ENCODE measurements at places on chromosomes 5 and 9. TPM values are rescaled to one million over a fixed set of nuclear protein-coding genes. Genes with fewer than 3 reads are reported as not detected.

GRCh38 chr5:68369457-68370125 lies 154.0 kb downstream of the PIK3R1 start:
- no peak for DNase-seq

DNA sequence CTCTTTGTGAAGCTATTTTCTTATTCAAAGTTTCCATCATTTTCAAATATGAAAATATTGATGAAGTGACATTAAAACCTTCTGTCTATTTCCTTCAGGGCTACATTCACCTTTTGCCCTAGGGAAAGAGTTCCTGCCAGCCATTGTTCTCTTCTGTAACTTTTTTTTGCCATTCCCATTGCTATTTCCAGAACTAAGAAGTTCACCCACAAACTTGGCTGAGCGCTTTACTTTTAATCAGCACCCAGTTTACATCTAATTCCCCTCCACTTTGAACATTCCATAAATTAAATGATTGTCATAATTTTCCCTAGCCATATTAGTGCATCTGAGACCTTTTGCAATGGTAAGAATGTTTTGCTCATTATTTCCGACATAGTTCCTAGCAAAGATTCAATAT lies 4.4 kb downstream of the IL33 start:
- no peak for DNase-seq

GRCh38 chr9:70093944-70094343 lies 50.3 kb downstream of the MAMDC2 start:
- no peak for DNase-seq

DNA sequence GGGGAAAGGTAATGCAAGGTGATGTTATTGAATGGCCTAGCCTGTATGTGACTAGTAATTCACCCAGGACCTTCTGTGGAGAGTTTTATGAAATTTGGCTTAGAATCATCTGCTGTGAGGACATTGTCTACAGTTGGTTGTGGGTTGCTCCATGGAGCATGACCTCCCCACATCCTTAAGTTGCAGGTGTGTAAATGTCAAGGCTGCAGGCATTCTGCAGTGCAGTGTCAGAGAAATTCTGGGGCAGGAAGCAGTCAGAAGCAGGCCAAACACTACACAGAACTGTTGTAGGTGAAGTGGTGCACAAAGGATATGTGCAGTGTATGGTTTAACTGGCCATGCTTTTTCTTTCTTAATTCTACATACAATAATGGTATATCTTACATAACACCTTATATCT lies 588.3 kb downstream of the EBF1 start:
- DNase-seq: no peak

GRCh38 chr5:106522296-106522695 lies 1148.4 kb downstream of the EFNA5 start:
- DNase-seq: no peak

DNA sequence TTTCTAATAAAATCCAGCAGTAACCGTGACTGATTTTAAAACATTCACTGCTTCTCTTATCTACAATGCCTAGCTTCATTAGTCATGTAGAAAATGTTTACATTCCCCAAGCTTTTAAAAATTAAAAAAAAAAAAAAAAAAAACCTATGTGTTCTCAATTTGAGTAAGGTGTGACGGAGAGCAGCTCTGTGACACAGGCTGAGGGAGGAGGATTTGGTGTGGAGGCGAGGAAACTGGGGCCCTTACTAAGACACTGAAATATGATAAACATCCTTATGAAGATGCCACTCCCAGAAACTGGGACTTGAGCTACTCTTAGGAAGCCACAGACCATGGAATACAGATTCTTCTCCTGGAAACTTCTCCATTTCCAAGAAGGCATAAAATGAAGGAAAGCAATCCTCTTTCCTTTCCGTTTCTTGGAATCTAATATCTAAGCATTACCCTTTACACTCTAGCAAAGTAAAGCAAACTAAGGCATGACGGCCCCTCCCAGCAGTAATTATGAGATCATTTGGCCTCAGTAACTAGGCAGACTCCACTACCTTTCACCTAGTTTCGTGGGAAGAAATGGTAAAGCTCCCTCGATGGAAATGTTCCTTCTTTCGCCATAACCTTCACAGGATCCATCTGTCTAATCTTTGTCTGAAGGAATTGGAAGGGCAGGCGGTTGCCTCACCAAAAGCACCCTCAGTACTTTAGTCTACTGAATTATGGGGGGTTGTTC lies 23.5 kb downstream of the GRAMD2B start:
- DNase-seq: no peak

DNA sequence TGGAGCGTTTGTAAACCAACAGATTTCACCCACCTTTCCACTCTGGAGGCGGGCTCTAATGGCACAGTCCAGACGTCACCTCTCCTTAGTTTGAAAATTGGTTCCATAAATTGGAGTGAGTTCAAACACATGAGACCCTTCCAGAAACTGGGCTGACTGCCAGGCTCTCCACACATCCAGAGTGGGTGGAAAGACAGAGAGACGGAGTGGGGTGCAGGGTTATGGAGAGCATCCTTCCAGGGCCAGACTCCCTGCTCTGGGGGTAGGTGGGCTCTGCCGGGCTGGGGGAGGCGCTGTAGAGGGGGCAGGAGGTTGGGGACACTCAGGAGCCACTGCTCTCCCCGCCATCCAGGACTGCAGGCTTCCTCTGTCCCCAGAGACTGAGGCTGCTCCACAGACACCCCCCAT lies 104.7 kb upstream of the PHYKPL start:
- no peak for DNase-seq

DNA sequence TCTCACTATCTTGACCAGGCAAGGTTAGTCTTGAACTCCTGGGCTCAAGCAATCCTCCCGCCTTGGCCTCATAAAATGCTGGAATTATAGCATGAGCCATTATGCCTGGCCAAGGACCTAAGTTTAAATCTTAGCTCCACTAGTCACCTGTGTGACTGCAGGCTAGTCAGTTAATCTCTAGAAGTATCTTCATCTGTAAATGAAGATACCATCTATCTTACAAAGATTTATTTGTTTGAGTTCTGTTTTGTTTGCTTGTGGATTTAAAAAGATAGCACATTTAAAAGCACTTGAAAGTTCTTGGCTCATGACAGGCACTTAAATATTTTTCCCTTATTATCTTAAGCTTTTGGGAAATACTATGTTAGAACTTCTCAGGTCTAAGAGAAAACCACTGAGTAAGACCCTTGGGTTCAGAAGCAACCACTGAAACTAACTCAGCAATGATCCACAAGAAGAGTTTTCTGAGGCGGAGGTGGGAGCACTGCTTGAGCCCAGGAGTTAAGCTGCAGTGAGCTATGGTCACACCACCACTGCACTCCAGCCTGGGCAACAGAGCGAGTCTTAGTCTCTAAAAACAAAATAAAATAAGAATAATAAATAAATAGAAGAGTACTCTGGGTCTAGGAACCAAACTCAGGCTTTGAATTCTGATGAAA lies 19.1 kb downstream of the TMEM245 start:
- DNase-seq: no peak

- DNase-seq: no peak
Observed at GRCh38 chr9:18990494-18990893, 42.5 kb downstream of the SAXO1 start.

DNA sequence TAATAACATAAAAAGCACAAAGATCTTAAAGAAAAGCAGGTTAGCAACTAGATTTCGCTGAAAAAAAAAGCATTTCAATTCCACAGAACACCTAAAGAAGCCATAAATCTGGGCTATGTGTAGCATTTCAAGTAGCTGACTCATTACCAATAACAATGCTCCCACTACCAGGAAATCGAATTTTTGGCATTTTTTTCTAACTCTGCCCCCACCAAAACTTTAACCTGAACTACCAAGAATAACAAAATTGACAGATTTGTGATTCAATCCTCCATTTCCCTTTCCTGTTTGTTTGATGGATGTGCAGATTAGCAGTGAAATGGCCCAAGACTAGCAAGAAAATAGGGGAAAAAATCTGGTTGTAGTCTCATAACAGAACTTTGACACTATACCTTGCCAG lies 180.2 kb downstream of the RASEF start:
- DNase-seq: no peak

DNA sequence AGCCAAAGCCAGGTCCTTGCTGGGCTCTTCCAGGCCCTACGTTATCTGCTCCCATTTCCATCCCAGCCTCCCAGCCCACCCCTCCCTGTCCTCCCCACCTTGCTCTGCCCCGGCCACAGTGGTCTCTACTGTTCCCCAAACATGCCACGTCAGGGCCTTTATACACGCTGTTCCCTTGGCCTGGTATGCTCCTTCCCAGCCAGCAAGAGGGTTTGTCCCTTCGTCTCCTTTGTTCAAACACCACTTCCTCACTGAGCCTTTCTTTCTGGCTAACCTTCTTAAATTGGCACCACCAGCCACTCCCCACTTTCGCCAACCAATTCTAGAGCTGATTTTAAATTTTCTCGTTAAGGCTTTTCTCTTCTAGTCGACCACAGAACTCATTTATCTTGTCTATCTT lies 9.8 kb downstream of the SH2D3C start:
- no peak for DNase-seq

BTNL8 gene
- 0.59 TPM for total RNA-seq

ADRA1B gene
- total RNA-seq: not detected

TYRP1 gene
- 0.23 TPM for total RNA-seq

GLDC gene
- total RNA-seq: 29.1 TPM

C9orf50 gene
- total RNA-seq: not detected

PCDHB8 gene
- 9.2 TPM for total RNA-seq

PDGFRB gene
- total RNA-seq: 23.7 TPM

CRB2 gene
- 0.18 TPM for total RNA-seq

PDE6A gene
- not detected for total RNA-seq

NR2F1 gene
- total RNA-seq: 2.1 TPM

SOHLH1 gene
- total RNA-seq: 0.18 TPM

SLCO6A1 gene
- 0.51 TPM for total RNA-seq

Data from endothelial cell (in vitro differentiated cells).